ENCODE measurements at places on chromosomes 6 and 20. TPM values are rescaled to one million over a fixed set of nuclear protein-coding genes. Genes with fewer than 3 reads are reported as not detected.
A peak's percentile ranks its signal among the peaks of the same experiment; 100 is the strongest.

The GABRR1 gene
- total RNA-seq, result not detected

The NTSR1 gene
- not detected for total RNA-seq

The LKAAEAR1 gene
- not detected for total RNA-seq

- H3K4me1 ChIP-seq, result peaks cover 13% of the 10 kb centered on the region
- H3K27ac ChIP-seq, result no peak overlapping the region
- H3K4me3 ChIP-seq, result no peak overlapping the region
- H3K36me3 ChIP-seq, result no peaks in the 10 kb centered on the region
Measured at GRCh38 chr6:7433121-7433617, 43.6 kb downstream of the RIOK1 start.

DNA sequence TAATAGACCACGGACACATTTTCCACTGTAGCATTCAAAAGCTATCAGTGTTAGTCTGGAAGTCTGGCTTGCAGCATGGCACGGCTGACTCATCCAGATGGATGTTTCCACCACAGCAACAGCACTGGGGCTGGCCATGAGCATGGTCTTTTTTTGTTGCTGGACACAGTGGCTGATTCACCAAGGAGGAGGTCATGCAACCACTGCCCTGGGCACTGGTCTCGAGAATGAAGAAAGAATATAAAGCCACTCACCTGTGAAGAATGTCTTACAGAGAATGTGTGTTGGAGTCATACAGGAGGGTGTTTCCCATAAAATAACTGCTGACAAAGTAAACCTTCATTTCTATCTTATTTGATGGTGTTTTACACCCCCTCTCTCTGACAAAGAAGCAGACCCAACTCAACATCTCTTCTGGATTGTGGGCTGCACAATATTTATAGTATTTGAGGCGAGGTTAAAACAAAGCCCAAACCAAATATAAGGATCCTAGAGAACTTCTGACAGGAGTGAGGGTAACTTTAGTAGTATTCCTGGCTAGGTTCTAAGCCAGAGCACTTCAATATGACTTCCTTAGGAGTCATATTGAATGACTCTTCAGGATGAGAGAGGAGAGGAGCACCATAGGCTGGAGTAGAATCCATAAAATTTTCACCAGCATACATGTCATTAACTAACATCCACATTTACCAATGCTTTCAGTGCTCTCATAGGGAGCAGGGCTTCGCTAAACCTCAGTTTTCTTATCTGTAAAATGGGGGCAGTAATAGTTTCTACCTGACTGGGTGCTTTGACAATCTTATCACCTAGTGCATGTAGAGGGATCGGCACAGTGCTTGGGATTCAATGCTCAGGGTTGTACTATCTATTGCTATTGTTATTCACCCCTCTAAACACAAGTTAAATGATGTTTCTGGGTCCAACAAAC is 121.4 kb downstream of the KIF13A start:
- H3K4me1 ChIP-seq, result no peaks in the 10 kb centered on the region
- no peak for DNase-seq
- H3K27me3 ChIP-seq, result peaks cover 5% of the 10 kb centered on the region
- peak overlapping the region; percentile 46 for H3K27ac ChIP-seq
- no peaks in the 10 kb centered on the region for H3K36me3 ChIP-seq

GRCh38 chr6:139523986-139524385 is 149.5 kb upstream of the CITED2 start:
- no peaks in the 10 kb centered on the region for H3K27me3 ChIP-seq
- DNase-seq, result no peak
- no peaks in the 10 kb centered on the region for H3K4me1 ChIP-seq
- no peak overlapping the region for H3K27ac ChIP-seq

GRCh38 chr20:25571817-25572216 is 13.5 kb downstream of the NINL start:
- no peak overlapping the region for H3K27ac ChIP-seq
- H3K4me3 ChIP-seq, result no peak overlapping the region
- no peaks in the 10 kb centered on the region for H3K27me3 ChIP-seq
- H3K4me1 ChIP-seq, result peaks cover 4% of the 10 kb centered on the region
- DNase-seq, result no peak

DNA sequence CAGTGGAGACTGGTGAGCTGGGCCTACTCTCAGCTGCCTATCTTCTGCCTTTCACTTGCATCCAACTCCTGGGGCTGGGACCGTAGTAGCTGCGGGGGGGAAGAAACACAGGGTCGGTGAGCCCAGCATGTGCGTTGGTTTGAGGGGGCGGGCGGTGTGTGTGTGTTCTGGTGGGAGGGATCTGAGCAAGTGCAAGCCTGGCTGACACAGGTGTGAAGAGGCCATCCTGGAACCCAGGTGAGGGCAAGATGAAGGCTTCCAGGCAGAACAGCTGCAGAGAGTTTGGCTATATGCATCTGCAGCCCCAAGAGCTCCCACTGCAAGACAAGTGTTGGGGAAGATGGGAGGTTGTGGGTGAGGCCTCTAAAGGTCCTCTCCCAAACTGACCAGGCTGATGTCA is 30.6 kb downstream of the MOCS1 start:
- no peaks in the 10 kb centered on the region for H3K4me1 ChIP-seq
- no peak for DNase-seq
- no peaks in the 10 kb centered on the region for H3K27me3 ChIP-seq
- no peak overlapping the region for H3K4me3 ChIP-seq
- H3K27ac ChIP-seq, result no peak overlapping the region

GRCh38 chr6:38632490-38632889 is 7.2 kb downstream of the BTBD9 start:
- H3K27me3 ChIP-seq, result no peaks in the 10 kb centered on the region
- H3K4me1 ChIP-seq, result peaks cover 54% of the 10 kb centered on the region
- H3K36me3 ChIP-seq, result no peaks in the 10 kb centered on the region
- H3K27ac ChIP-seq, result no peak overlapping the region

- H3K4me3 ChIP-seq, result no peak overlapping the region
- H3K36me3 ChIP-seq, result no peaks in the 10 kb centered on the region
- no peak overlapping the region for H3K27ac ChIP-seq
- H3K4me1 ChIP-seq, result no peaks in the 10 kb centered on the region
- DNase-seq, result no peak
Measured at GRCh38 chr6:53603386-53604116, 58.6 kb upstream of the GCLC start.

DNA sequence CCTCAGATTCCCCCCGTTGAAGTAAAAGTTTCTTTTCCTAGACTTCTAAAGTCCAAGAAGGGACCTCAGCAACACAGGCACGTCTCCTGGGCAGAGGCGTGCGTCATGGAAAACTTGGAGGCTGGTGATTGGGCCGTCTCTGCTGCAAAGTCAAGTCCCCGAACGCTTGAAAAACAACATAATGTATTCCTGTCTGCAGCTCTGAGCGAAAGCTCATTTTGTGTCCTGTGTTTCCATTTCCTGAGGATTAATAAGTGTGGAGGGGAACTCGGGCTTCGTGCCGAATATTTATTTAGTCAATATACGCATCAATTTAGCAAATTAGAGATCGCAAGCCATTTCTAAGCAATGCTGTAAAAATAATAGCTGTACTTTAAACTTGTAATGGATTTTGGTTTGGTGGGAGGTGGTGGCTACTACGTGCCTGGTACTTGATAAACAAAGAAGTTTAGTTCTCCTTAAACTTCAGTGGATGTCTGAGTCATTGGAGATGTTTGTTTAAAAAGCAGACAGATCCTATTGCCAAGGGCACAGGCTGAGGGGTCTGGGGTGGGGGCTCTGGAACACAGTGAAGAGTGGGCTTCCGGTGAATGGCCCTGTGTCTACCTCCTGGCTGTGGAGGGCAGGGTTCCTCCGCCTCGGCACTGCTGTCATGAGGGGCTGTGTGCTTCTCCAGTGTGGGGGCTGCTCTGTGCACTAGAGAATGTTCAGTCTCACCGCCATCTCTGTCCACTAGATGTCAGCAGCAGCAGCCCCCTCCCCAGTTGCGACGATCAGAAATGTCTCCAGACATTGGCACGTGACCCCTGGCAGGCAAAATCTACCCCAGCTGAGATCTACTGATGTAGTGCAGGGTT is 21.8 kb downstream of the PCK1 start:
- H3K27me3 ChIP-seq, result peaks cover 24% of the 10 kb centered on the region
- no peaks in the 10 kb centered on the region for H3K4me1 ChIP-seq
- H3K4me3 ChIP-seq, result no peak overlapping the region

DNA sequence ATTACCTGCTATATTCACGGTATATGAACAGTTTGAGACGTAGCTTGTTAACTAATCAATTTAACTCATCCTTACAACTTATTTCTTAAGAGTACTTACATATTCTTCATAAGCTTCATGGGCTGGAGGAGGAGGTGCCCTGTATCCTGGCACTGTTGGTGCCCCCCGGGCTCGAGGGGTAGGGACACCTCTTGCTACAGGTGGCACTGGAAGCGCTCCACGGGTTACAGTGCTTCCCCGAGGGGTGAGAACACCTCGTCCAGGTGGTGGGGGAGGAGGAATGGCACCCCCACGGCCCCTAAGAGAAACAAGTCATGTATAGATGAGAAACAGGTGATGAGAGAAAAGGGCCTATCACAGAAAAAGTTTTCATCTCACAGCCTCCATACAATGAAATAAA is 391.5 kb downstream of the KHDRBS2 start:
- no peaks in the 10 kb centered on the region for H3K36me3 ChIP-seq
- H3K4me3 ChIP-seq, result no peak overlapping the region
- no peak for DNase-seq

GRCh38 chr20:24316731-24317130 is 152.7 kb upstream of the SYNDIG1 start:
- peaks cover 14% of the 10 kb centered on the region for H3K4me1 ChIP-seq
- H3K27ac ChIP-seq, result no peak overlapping the region
- no peaks in the 10 kb centered on the region for H3K27me3 ChIP-seq
- H3K4me3 ChIP-seq, result no peak overlapping the region

GRCh38 chr6:141874930-141875602 is 257.7 kb upstream of the GJE1 start:
- H3K27ac ChIP-seq, result no peak overlapping the region
- DNase-seq, result no peak
- H3K4me1 ChIP-seq, result no peaks in the 10 kb centered on the region
